Endothelial cell of umbilical vein (primary cell): ENCODE measurements at places on chromosomes 4 and X. TPM values are rescaled to one million over a fixed set of nuclear protein-coding genes. Genes with fewer than 3 reads are reported as not detected.

DNA sequence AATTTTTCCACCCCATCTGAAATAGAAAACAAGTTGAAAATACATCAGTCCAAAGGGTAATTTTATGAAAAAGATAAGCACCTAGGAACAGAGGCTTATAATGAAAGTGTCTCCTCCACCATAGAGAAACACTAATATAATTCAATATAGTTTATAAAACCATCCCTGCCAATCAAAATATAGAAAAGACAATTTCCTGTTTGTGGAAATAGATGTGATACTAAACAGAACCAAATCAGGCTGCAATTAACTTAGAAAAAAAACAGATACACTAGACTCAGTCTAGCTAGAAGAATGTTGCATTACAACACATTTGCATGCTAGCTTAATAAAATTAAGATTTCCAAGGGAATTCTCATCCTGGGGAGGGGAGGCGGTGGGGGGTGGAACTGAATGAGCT, 68.2 kb downstream of the ENOX2 start:
- H3K27me3 ChIP-seq, result no peaks in the 10 kb centered on the region
- H3K4me3 ChIP-seq, result no peak overlapping the region
- DNase-seq, result no peak

GRCh38 chr4:167232805-167233684, 1.2 kb downstream of the SPOCK3 start:
- peak overlapping the region; percentile 96 for H3K4me3 ChIP-seq
- H3K27ac ChIP-seq, result no peak overlapping the region
- no peaks in the 10 kb centered on the region for H3K36me3 ChIP-seq

- H3K4me1 ChIP-seq, result no peaks in the 10 kb centered on the region
- H3K4me3 ChIP-seq, result no peak overlapping the region
Measured at GRCh38 chr4:9971711-9972110, 49.6 kb downstream of the SLC2A9 start.

GRCh38 chrX:155889328-155889727, 8.2 kb downstream of the VAMP7 start:
- no peaks in the 10 kb centered on the region for H3K27me3 ChIP-seq
- no peak overlapping the region for H3K27ac ChIP-seq
- no peak overlapping the region for H3K4me3 ChIP-seq

DNA sequence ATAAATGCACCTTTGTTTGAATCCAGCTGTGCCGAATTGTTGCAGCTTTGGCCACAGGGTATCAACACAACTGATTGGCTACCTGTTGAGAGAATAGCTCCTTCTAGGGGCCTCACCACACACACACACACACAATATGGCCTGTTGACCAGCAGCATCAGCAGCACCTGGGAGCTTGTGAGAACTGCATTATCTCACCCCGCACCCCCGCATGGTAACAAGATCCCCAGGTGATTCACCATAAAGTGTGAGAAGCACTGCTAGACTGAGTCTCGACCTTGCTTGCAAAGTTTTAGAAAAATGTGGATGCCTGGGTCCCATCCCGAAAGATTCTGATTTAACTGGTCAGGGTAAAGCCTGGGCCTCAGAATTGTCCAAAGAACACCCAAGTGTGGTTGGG, 176.9 kb upstream of the PRPS2 start:
- H3K4me3 ChIP-seq, result no peak overlapping the region
- H3K27me3 ChIP-seq, result no peaks in the 10 kb centered on the region
- H3K4me1 ChIP-seq, result no peaks in the 10 kb centered on the region

The SH3RF1 gene
- 24.3 and 24.9 TPM in 2 replicates for total RNA-seq

The PABPC1L2A gene
- not detected in 2 replicates for total RNA-seq

The IL9R gene
- total RNA-seq, result not detected in 2 replicates

DNA sequence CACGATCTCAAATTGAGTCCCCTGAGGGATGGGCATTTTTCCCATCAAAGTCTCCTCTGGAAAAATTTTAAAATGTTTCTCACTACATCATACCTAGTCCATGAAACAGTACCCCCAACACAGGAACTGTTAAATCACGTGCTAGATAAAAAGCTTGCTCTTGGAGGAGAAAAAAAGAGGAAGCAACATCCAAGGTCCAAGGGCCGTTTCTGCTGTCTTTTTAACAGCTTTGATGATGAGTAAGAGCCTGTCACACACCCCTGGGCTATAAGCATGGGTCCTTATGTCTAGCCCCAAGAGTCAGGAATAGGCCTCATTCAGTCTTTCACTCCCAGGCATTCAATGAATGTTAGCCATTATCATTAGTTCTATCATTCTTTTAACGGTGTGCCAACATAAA, 128.9 kb downstream of the SH3KBP1 start:
- peaks cover 10% of the 10 kb centered on the region for H3K4me1 ChIP-seq
- H3K36me3 ChIP-seq, result no peaks in the 10 kb centered on the region
- H3K27me3 ChIP-seq, result no peaks in the 10 kb centered on the region
- H3K27ac ChIP-seq, result no peak overlapping the region
- no peak overlapping the region for H3K4me3 ChIP-seq

GRCh38 chr4:114547340-114548134, 51.1 kb upstream of the UGT8 start:
- H3K4me1 ChIP-seq, result no peaks in the 10 kb centered on the region
- H3K4me3 ChIP-seq, result no peak overlapping the region
- no peak for DNase-seq

- H3K27ac ChIP-seq, result no peak overlapping the region
- no peak for DNase-seq
- H3K4me3 ChIP-seq, result no peak overlapping the region
- H3K27me3 ChIP-seq, result no peaks in the 10 kb centered on the region
Measured at GRCh38 chr4:164906368-164906767, 29.4 kb downstream of the APELA start.

The NEIL3 gene
- 6.9 and 8.2 TPM in 2 replicates for total RNA-seq

- H3K27me3 ChIP-seq, result no peaks in the 10 kb centered on the region
- H3K27ac ChIP-seq, result no peak overlapping the region
- H3K4me3 ChIP-seq, result no peak overlapping the region
- peaks cover 21% of the 10 kb centered on the region for H3K4me1 ChIP-seq
Measured at GRCh38 chr4:8431553-8431952, 9.0 kb downstream of the ACOX3 start.

GRCh38 chr4:115720611-115721010, 607.2 kb upstream of the NDST4 start:
- no peaks in the 10 kb centered on the region for H3K27me3 ChIP-seq
- no peaks in the 10 kb centered on the region for H3K4me1 ChIP-seq
- H3K36me3 ChIP-seq, result no peaks in the 10 kb centered on the region
- no peak overlapping the region for H3K27ac ChIP-seq

GRCh38 chr4:82851885-82852750, 38.8 kb downstream of the SEC31A start:
- DNase-seq, result peak; percentile 61
- H3K4me3 ChIP-seq, result no peak overlapping the region
- no peak overlapping the region for H3K27ac ChIP-seq
- H3K4me1 ChIP-seq, result no peaks in the 10 kb centered on the region

The TRIM75 gene
- total RNA-seq, result not detected in 2 replicates

GRCh38 chr4:124869961-124870495, 157.5 kb upstream of the ANKRD50 start:
- H3K4me3 ChIP-seq, result no peak overlapping the region
- no peak for DNase-seq
- no peaks in the 10 kb centered on the region for H3K36me3 ChIP-seq
- H3K27ac ChIP-seq, result no peak overlapping the region
- no peaks in the 10 kb centered on the region for H3K27me3 ChIP-seq

The TCEAL7 gene
- 8.2 and 10.5 TPM in 2 replicates for total RNA-seq
